Urinary bladder (tissue), 4 donors: ENCODE measurements at places on chromosomes 6 and 20. TPM values are rescaled to one million over a fixed set of nuclear protein-coding genes. Genes with fewer than 3 reads are reported as not detected.

The GPSM3 gene
- polyA plus RNA-seq: 12.8 TPM

The ANKRD66 gene
- polyA plus RNA-seq: not detected

The KIFC1 gene
- polyA plus RNA-seq: 1.2 TPM

The YTHDF1 gene
- 24.0 TPM for polyA plus RNA-seq

The BMP2 gene
- polyA plus RNA-seq: 14.1 TPM

The PTCRA gene
- not detected for polyA plus RNA-seq

The WFDC5 gene
- polyA plus RNA-seq: 0.27 TPM

The FUT9 gene
- polyA plus RNA-seq: 0.23 TPM

The PACRG gene
- polyA plus RNA-seq: 2.2 TPM

The ERVFRD-1 gene
- 0.22 TPM for polyA plus RNA-seq

The BFSP1 gene
- polyA plus RNA-seq: 2.0 TPM

The KIAA1586 gene
- 5.4 TPM for polyA plus RNA-seq
